ENCODE measurements at places on chromosomes 3 and 15. TPM values are rescaled to one million over a fixed set of nuclear protein-coding genes. Genes with fewer than 3 reads are reported as not detected.

PCOLCE2 gene
- total RNA-seq, result 135 TPM

FBXL2 gene
- 14.6 TPM for total RNA-seq

OR5K2 gene
- total RNA-seq, result not detected

IQCF5 gene
- total RNA-seq, result not detected

LCMT2 gene
- 7.3 TPM for total RNA-seq
